Activated CD8-positive, alpha-beta T cell treated with anti-CD3 and anti-CD28 coated beads, Interleukin-2, amount 10 ng/mL, durations not matched to agents 7 days and 5 days (primary cell): ENCODE measurements at places on chromosomes 2 and 18.

- DNase-seq: no peak
Measured at GRCh38 chr18:64180171-64180570, 31.3 kb upstream of the LINC00305 start.

DNA sequence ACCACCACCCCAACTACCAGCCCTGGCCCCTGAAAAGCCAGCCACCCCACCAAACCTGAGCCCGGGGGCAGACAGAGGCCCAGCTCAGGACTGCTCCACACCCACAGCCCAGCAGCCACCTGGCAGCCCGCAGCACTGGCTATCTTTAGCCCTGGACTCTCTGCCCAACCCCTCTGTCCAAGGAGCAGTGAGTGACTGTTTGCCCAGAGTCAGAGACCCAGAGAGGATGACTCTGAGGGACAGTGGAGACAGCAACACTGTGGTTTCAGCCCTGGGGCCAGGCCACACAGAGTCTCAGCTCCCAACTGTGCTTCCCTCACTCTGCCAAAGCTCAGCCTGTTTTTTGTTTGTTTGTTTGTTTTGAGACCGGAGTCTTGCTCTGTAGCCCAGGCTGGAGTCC is 32.6 kb downstream of the BIN1 start:
- DNase-seq: no peak

- DNase-seq: no peak
Measured at GRCh38 chr2:182817558-182817957, 48.9 kb downstream of the FRZB start.

DNA sequence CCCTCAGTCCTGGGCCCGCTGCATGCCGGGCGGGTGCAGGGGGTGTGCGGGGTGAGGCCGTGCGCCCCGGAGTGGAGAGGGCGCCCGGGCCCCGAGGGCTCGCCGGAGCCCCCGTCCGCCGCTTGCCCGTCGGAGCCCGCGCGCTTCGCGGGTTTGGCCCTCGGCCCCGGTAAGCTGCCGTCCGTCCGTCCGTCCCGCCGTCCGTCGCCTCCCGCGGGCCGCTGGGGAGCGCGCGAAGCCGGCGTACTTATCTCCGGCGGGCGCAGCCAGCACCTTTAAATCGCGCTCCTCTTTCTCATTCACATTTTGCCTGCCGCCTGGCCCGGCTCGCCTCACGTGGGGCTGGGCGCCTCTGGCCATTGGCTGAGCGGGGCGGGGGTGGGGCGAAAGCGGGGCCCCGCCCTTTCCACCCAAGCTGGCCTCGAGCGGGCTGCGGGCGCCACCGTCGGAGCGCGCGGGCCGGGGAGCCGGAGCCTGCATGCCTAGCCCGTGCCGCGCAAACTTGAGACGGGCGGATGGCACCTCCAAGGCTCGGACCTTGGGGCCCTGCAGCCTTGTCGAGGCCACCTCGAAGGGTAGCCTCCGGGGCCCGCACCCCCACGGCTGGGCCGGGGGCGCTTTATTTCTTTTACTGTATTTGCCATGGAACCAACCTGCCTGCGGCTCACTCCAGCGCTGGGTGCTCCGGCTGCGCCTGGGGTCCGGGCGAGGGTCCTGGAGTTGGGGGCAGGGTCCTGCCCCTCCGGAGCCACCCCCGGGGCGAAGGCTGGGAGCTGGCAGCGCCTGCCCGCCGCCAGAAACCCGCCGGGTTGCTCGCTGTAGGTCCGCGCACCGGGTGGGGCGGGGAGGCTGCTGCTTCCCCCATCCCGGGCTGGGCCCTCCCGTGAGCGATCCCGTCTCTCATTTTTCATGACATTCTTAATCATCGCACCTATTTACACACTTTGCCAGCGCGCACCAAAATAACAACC is at the start of gene GBX2:
GBX2 (minus strand) TSS at position 277 of the 971 bp plus-strand sequence. CDS start 415 bp downstream, outside the sequence.
- no peak for DNase-seq

DNA sequence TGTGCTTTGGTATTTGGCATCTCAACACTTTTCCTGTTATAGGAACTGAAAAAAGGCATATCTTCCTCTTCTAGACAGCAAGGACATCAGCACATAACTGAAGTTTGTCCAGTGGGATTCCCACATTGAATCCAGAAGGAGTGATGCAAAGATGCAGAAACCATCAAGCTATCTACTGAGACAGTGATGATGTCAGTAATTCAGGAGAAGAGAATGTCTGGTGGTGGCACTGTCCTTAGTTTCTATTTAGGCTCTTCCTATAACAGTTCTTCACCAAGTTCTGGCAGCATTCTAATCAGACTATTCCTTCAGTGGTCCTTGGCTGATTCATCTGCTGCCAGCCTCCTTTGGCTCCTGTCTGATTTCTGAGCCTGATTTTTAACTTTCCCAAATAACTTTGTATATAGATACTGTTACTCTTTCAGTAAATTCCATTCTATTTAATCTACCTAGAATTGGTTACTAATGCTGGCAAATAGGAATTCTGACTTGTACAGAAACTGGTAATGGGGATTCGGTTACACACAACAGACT is 56.6 kb upstream of the AGPS start:
- DNase-seq: no peak

GRCh38 chr2:232228332-232228731 is 150.2 kb upstream of the ALPP start:
- DNase-seq: no peak

DNA sequence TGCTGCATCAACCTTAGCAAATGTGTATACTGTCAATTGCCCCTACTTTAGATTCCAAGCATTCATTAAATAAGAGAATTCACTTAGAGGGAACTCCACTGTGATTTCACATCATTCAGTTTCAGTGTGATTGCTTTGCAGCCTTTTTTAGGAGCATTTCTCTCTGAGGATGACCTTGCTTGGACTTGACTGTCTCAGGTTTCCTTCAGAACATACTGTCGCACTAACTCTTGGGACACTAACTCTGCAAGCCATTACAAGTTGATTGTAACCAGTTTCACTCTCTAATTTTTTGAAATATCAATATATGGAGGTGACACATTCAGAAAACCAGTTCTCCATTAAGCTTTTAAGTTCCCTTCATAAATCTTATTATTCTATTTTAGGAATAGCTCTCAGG is 6.6 kb upstream of the ZCCHC2 start:
- no peak for DNase-seq

- no peak for DNase-seq
Measured at GRCh38 chr2:134008837-134009236, 245.0 kb upstream of the MGAT5 start.

DNA sequence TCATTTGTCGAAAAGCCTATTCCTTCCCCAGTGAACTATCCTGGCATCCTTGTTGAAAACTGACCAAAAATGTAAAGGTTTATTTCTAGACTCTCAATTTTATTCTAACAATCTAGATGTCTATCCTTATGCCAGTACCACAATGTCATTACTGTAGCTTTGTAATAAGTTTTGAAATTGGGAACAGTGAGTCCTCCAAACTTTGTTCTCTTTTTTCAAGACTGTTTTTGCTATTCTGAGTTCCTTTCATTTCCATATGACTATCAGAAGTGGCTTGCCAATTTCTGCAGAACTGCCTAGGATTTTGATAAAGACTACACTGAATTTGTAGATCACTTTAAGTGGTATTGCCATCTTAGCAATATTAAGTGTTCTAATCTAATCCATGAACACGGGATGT is 9.7 kb downstream of the STARD7 start:
- no peak for DNase-seq

GRCh38 chr2:171316755-171317337 is 116.9 kb downstream of the METTL8 start:
- DNase-seq: no peak

DNA sequence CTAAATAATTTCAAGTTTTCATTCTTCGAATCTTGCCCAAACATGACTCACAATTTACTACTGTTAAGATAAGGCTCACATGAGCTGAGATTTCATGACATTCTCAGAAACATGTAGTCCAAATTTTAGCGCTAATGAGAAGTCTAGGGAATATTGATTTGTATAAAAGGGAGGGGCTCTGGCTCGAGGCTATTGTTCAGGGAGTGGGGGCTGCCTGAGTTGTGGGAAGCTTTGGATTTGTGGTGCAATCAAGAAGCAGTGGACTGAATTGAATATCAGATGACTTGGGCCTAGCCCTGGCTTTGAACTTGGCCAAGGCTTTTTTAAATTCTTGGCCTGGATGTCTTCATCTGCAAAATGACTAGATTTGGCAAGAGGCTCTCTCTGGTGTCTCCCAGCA is 674.9 kb upstream of the FANCL start:
- no peak for DNase-seq

DNA sequence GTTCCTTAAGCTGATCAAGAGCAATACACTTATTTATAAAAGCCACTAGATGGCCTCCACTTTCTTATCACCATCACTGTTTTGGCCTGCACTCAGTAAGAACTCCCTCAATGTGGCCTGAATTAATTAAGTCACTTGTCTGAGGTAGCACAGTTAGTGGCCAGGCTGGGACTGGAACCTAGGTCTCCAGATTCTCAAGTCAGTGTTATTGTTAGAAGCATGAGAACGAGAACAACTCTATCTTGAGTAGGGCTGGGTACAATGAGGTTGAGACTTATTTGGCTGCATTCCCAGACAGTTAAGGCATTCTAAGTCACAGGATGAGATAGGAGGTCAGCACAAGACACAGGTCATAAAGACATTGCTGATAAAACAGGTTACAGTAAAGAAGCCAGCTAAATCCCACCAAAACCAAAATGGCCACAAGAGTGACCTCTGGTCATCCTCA is 115.8 kb downstream of the SS18 start:
- DNase-seq: no peak

GRCh38 chr2:216308576-216308975 is 63.7 kb downstream of the MARCHF4 start:
- no peak for DNase-seq

- peak; percentile 89 for DNase-seq
Measured at GRCh38 chr18:50297621-50298442, 10.3 kb upstream of the CXXC1 start.

GRCh38 chr2:54783349-54783748 is 59.9 kb downstream of the EML6 start:
- no peak for DNase-seq

GRCh38 chr18:35918564-35918963 is 53.9 kb upstream of the RMP24 start:
- no peak for DNase-seq

DNA sequence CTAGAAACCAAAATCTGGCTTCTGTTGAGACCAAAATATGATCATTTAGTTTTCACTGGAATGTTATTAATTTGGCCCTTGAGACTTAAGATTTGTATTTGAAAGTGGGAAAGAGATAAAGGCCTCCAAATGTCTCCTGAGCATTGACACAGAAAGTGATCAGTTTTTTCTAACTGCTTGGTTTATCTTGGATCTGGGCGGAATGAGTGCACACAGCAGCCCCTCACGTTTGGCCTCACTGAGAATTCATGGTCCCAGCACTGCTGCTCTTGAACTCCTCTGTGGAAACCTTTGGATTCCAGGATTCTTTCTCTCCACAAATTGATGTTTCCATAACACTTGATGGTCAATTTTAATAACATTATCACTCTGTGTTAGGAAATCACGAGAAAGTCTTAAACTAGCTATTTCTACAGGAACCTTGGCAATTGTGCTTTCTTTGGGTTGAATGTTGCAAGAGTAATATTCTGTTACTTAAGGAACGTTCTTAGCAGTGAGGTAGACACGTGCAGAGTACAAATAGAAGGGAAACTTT is 180.3 kb upstream of the BCL2L11 start:
- no peak for DNase-seq

DNA sequence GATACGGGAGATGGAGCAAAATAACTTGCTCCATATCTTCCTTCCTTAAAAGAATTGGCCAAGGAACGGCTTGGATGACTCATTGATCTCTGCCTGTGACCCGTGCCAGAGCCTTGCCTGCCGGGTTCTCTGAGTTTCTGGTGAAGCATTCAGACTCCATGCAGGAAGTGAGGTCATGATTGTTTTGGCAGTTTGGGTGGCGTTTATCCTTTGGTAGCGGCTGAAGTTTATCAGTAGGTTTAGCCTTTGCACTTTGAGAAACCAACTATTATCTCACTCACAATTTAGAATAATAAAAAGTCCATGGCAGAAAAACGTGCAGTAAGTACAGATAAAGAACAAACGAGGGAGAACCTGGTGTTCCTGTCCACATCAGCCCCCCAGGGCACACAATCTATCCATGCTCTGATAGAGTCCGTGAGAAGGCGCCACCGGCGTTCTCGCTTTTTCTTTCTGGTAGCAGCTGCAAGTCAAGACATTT is 15.0 kb upstream of the CTAGE1 start:
- DNase-seq: no peak

DNA sequence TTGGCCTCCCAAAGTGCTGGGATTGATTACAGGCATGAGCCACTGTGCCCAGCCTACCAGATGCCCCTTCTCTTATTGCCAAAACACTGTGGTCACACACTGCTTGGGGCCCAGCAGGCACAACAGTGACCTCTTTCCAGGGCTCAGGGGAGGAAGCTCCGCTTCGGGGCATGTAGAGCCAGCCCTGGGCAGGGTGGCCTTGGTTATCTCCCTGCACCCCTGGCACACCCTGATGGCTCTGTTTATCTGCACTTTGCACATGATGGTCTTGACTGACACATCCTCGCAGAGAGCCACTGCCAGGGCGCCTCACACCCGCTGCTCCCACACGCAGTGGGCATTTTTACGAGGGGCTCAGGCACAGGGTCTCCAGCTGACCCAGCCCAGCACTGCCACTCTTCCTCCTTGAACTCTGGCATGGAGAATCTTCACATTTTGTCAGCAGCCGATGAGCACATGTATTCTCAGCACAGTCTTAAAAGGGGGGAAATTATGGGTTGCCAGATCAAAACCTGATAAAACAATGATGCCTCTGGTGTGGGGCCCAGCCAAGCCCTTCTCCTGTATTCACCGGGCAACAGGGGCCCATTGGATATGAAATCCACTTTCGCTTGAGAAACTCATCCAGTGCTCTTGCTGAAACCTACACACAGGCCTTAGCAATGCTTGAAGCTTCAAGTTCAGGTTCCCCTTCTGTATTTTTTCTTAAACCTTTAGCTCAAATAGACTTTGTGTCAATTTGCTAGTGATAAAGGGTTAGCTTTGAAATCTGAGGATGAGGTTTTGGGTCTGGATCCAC is 5.9 kb downstream of the GYPC start:
- DNase-seq: no peak

DNA sequence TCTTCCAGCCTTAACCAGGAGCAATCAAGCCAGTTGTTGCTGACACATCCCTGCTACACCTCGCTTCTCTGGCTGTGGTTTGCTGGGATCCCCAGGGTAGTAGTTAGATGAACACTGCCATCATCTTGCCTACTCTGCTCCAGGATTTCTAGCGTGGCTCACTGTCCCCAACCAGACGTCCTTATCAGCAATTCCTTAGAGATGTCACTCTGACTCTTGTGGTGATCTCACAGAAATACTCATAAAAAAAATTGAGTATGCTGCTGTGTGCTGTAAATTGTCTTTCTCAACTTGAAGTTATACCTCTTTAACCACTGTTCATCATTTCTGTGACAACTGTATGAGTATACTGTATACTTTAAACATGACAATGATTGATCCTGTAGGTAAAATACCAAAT is 63.2 kb downstream of the PLCL1 start:
- DNase-seq: no peak

DNA sequence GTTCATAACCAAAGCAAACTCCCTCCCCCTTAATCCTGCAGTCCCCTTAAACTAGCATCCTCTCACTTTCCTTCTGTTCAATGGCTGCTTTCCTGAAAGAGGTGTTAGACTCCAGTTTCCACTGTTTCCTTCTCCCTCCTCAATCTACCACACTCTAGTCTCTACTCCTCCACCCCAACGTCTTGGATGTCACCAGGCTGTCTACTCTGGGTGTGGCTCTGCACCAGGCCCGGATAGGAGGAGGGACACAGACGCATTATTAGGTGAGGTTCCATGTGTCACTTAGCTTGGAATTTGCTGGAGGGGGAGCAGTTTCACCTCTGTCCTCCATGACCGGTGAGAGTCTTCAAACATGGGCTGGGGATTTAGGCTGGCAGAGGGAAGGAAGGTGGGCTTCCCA is 61.3 kb downstream of the MTHFD2 start:
- DNase-seq: no peak

GRCh38 chr2:23746141-23746863 is 180.6 kb downstream of the ATAD2B start:
- no peak for DNase-seq
